ENCODE measurements at places on chromosomes 1 and 21.
A peak's percentile ranks its signal among the peaks of the same experiment; 100 is the strongest.

- no peak for DNase-seq
Measured at GRCh38 chr1:208230668-208231529, 13.3 kb downstream of the PLXNA2 start.

- no peak for DNase-seq
Measured at GRCh38 chr1:210600421-210601159, 271.9 kb downstream of the HHAT start.

DNA sequence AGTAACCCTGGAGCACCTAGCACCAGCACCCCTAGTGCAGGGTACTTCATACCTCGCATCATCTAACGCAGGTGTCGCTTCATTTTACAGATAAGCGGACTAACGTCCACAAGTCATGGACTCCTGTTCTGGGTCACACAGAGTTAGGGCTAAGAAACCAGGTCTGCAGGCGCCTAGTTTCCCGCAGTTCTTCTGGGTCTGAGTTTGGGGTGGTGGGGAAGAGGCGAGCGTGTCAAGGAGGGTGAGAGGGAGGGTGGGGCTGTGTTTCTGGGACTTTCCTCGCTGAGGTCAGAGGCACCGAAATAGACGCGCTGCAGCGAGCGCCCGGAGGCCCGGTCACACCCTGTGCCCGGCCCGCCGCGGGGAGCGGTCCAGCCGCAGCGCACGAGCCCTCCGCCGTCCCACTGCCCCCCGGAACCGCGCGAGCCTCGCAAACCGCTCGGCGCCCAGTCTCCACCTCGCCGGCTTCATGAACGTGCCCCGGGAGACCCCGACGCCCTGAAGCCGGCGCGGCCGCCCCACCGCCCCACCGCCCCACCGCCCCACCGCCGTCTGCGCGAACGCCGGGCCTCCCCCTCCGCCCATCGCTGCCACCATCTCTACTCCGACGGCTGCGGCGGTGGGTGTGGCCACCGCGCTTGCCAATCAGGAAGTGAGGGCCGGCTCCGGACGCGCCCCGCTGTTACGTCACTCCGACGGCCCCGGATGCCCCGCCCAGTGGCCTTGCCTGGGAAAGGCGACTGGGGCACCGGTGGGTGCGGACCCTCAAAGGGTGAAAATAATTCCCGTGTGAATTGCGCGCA lies 12.3 kb downstream of the IFI6 start:
- peak; percentile 85 for DNase-seq

DNA sequence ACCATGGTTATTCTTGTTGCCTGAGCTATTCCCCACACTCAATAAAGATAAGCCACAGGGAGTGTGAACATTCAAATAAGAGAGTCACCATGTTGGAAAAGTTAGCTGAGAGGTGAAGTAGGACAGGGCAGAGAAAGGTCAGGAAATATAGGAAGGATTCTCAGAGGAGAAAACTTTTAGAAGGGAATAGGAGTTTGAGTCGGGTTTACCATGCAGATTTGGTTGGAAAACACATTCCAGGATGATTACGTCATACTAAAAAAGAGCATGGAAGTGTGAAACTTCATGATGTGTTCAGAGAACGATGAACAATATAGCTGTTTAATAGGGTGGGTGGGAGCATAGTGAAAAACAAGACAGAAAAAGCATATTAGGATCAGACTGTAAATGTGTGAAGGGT lies 1125.3 kb upstream of the ADGRL2 start:
- no peak for DNase-seq

DNA sequence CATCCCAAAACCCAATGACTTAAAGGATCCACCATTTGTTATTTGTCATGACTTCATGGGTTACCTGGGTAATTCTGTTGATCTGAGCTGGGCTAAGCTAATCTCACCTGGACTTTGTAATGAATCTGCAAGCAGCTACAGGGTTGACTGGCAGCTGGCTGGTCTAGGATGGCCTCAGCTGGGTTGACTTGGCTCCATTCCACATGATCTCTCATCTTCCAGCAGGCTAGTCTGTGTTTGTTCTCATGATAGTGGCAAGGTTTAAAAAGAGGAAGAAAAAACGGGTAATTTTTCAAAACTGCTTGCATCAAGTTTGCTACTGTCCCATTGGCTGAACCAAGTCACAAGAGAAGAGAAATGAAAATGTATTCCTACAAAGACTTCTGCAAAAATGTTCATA lies 24.8 kb upstream of the ZMYM4 start:
- no peak for DNase-seq

GRCh38 chr1:107804134-107804533 lies 160.8 kb downstream of the VAV3 start:
- DNase-seq, result peak; percentile 7

DNA sequence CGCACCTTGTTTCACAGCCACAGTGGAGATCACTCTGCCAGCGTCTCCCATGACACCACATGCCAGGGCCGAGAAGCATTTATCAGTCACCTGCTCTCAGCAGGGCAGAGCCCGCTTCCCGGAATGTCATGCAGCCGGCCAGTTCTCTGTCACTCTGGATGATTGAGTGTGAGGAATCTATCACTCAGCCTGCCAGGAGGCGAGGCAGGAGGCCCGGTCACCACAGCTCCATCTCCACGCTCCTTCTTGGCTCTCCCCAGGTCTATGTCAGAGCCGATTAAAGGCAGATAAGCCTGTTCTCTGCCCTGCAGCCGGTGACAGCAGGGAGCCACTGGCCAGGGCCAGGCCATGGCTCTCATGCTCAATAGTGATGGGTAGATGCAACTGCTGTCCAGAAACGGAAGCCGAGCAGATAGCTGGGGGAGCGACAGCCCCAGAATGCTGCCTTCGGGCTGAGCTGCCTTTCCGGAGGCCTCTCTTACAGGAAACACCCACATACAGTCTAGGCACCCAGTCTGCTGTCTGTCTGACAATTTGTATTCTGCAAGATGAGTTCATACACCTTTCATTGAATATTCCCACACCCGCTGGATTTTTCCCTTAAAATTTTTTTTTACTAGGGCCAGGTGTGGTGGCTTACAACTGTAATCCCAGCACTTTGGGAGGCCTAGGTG lies 64.1 kb downstream of the ACTL8 start:
- no peak for DNase-seq

DNA sequence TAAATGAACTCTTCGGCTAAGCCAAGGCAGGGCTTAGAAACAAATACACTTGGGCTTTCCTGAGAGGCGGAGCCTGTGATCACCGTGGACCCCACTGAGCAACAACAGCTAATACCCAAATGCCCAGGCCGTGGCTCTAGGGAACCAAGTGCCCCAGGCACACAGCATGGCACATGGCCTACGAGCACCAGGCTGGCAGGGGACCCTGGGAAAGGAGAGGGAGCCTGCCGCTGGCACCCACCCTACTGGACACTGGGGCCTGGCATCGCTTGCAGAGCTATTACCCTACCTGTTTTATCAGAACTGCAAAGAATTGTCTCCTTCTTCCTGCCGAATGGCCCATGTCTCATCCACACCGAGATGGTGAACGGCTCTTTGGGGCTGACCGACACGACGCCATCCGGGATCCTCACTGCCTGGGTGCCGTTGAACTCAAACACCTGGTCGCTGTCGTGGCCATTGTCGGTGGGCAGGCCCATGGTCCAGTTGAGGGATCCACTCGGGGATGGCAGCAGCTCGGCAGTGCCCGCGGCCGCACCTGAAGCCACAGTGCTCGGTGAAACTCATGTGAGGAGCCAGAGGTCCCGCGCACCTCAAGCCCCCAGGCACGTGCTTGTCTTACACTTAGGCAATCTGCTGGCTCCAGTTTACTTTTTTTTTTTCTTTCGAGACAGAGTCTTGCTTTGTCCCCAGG lies 79.5 kb downstream of the CLSTN1 start:
- DNase-seq, result no peak

DNA sequence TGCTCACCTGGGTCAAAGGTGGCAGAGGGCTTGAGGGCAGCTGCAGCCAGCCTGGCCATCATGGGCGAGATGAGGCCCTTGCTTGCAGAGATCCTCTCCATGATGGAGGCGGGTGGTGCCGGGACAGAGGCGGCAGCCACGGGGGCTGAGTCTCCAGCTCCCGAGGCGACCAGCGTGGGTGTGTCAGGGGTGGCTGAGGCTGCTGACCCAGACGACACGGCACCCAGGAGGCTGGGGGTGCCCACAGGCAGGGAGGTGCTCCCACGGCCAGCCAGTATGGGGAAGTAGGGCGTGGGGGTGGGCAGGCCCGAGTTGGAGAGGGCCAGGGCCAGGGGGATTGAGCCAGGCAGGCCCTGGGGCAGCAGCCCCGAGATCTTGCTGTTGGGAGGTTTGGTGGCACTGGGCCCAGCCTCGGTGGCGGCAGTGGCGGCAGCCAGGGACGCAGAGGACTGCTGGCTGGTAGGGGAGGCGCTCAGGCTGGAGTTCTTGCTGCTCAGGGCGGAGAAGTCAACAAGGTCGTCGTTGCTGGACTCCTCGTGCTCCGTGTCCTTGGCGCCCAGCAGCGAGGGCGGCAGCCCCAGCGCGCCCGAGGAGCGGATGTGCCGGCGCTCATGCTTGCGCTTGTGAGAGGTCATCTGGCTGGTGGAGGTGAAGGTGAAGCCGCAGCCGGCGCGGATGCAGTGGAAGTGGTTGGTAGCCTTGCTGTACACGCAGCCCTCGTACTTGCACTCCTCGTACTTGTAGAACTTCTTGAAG lies 142.9 kb downstream of the CASZ1 start:
- DNase-seq, result no peak

DNA sequence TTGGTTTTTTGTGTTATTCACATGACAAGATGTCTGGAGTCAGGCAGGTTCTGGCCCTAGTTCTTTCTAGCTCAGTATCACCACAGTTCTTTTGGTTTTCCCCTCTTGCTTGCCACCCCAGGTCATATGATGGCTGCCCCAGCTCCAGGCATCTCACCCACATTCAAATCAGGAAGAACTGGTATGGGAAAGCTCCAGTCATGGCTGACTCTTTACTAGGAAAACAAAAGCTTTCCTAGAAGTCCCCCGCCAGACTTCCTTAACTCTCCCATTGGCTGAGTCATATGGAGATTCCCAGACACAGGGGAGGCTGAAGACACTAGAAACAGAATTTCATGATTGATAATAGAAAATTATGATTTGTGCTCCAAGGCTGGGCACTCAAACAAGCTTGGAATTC lies 22.1 kb upstream of the EYA3 start:
- no peak for DNase-seq

- no peak for DNase-seq
Measured at GRCh38 chr1:50427086-50427817, 4.0 kb upstream of the DMRTA2 start.

DNA sequence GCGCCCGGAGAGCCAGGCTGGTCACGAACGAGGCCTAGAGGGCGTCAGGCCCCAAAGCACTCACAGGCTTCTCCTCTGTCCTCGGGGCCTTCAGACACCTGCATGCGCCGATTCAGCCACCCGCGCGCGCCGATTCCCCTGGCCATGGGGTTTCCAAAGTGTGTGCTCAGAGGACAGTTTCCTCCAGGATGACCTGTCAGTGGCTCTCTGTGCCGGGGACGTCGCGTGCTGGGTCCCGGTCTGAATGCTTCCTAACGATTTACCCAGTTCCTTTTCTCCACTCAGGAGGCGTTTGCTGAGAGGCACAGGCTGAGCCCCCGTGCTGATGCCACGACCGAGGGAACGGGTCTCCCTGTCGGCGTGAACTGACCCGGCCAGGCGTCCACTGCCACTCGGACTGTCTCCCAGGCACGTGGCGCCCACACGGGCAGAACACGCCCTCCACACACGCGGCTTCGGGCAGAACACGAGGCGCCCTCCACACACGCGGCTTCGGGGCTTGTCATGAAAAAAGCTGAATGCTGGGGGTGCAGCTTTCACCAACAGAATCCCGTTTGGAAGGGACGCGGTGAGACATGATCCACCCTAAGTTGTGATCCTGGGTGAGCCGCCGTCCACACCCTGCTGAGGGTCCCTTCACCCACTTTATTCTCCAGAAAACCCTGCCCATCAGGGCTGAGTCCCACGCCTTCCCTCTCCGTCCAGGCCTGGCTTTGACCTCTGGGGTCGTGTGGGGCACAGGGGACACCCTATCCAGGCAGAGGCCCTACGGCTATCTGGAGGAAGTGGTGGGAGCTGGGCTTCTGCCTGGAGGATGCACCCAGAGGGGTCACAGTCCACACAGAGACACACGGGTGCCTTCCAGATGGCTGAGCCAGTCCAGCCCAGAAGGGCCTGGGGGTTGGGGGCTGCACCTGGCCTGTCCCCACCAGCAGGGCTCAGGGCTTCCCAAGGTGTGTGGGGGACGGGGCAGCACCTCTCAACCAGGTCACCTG lies 56.1 kb downstream of the COL6A1 start:
- DNase-seq, result no peak

DNA sequence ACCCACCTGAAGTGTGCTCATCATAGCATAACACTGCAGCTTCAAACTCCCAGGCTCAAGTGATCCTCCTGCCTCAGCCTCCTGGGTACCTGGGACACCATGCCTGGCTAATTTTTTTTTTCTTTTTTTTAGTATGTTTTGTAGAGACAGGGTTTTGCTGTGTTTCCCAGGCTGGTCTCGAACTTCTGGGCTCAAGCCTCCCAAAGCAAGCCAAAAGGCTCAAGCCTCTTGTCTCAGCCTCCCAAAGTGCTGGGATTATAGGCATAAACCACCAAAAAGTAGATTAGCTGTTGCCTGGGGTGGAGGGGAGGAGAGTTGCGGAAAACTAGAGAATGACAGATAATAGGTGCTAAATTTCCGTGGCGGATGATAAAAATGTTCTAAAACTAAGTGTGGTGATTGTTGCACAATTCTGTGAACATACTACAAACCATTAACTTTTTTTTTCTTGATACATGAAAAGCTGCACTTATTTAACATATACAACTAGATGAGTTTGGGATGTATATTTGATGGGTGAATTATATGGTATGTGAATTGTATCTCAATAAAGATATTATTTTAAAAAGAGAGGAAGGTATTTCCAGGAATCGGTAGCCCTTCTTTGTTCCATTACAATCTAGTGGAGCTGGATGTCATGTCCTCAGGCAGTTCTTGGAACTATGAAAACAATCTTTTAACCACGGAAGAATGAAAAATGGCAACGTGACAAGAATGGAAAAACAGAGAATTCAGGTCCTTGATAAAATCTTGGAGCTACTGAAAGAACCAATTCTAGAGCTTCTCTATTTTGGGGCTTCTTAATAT lies 27.3 kb upstream of the MED18 start:
- DNase-seq, result no peak

GRCh38 chr1:56255516-56256152 lies 323.7 kb downstream of the PLPP3 start:
- no peak for DNase-seq

DNA sequence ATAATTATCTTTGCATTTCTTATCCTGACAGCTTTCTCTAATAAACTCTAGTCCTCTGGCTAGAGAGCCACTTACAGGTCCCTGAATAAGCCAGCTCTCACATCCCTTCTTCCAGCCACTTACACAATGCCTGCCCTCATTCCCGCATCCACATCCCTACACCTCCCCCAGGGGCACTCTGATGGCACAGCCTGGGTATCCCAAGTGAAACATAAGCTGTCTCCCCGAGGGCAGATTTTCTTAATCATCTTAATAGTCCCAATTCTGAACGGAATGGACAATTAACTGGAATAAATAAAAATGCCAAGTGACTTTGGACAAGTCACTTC lies 4.9 kb downstream of the RHOC start:
- DNase-seq, result no peak

- DNase-seq, result no peak
Measured at GRCh38 chr1:210342986-210343780, 14.5 kb downstream of the HHAT start.

All from CD4-positive, alpha-beta T cell treated with Interleukin-6 at 100 ng/mL for 8 hours (primary cell).